ENCODE measurements at places on chromosomes 7 and 10.

GRCh38 chr7:1290026-1290678 is 57.5 kb downstream of the UNCX start:
- no peak for DNase-seq

- DNase-seq, result no peak
These were observed 116.4 kb downstream of the ITGB8 start for GRCh38 chr7:20447021-20447650.

- no peak for DNase-seq
These were observed 281.6 kb upstream of the ZMIZ1 start for GRCh38 chr10:78787125-78787524.

DNA sequence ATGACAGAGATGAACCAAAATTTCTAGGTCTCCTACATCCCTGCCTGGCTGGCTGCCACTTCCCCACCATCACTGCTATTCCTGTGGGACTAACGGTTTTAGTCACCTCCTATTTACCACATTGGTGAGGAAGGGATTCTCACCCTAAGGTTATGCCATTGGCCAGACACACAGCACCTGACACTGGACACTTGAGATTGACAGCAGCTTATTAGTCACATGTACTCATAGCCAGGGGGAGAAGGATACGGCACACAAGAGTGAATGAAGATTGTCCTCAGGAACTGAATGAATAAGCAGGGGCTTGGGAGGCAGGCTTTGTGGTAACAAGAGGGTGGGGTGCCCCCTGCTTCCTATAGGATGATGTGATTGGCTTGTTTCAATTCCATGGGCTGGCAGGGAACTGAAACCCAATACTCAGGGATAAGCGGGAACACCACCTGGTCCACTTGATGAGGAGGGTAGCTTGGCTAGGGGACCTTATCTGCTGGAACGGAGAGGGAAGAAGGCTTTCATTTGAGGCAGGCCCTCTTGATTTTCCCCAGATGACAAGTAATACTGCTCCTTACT is 99.0 kb downstream of the SPAG6 start:
- no peak for DNase-seq

DNA sequence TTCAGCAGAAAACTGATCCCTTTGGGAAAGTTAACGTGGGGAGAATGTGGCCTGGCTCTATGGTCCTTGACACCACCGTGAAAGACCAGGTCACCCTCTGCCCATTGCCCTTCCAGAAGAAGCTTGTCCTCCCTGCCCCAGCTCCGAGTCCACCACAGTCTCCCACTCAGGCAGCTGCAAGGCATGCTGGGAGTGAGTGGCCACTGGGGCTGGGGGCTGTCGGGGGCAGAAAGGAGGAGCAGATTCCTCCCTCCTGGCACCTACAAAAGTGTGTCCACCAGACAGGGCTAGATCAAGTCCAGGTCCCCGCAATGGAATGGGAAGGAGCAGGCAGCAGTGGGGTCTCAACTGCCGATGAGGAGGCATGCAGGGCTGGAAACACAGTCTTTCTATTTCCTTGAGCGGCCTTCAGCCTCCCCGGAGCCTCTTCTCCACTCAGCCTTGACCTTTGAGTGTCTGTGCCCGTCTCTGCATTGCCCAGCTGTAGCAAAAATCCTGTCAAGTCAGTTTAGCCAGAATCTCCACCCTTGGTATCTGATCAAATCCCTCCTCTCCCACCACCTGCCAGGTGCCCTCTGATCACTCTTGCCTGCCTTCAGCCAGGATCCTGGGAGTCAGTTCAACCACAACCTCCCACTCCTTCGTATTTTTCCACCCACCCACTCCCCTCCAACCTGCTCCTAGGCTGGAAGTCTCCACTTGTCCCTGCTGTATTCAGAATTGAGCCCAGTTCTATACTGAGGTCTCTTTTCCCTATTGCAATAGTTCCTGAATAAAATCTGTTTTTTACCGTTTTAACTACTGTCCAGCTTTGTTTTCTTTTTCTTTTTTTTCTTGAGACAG is 6.9 kb upstream of the ZNF316 start:
- no peak for DNase-seq

GRCh38 chr7:148447221-148447849 is 143.2 kb upstream of the C7orf33 start:
- no peak for DNase-seq

DNA sequence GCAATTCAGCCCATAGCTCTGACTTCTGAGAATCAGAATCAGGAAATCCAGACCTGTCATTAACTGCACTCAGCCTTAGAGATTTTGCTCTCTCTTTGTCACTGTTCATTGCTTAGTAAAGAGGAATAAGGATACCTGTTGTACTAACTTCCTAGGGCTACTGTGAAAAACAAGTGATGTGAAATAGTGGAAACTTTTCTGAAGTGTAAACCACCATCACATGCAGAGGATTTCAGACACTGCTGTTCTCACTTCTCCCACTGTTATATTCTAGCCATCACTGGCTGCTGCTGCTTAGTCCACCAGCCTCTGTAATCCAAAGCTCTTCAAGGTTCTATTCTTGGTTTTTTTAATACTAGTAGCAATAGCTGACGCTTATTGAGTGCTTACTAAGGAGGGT is 129.6 kb upstream of the CCDC6 start:
- no peak for DNase-seq

- no peak for DNase-seq
These were observed 57.6 kb downstream of the RNLS start for GRCh38 chr10:88525371-88526069.

DNA sequence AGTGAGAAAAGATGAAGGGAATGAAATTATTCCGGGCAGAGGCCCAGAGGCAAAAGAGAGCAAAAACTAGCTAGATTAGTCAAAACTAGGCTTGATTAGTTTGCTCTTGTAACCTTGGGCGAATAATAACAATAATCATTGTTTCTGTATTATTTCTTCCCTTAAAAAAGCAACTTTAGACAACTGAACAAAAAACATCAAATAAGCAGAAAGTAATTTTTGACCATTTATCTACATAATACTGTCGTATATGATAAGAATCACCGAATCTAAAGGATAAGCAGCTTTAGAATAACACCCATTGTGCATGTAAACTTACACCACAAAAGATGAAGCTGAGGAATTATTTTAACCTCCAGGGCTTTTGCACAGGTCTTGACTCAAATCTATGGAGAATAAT is 125.1 kb downstream of the TPK1 start:
- DNase-seq, result no peak

- no peak for DNase-seq
These were observed 113.4 kb downstream of the REEP3 start for GRCh38 chr10:63634488-63635065.

DNA sequence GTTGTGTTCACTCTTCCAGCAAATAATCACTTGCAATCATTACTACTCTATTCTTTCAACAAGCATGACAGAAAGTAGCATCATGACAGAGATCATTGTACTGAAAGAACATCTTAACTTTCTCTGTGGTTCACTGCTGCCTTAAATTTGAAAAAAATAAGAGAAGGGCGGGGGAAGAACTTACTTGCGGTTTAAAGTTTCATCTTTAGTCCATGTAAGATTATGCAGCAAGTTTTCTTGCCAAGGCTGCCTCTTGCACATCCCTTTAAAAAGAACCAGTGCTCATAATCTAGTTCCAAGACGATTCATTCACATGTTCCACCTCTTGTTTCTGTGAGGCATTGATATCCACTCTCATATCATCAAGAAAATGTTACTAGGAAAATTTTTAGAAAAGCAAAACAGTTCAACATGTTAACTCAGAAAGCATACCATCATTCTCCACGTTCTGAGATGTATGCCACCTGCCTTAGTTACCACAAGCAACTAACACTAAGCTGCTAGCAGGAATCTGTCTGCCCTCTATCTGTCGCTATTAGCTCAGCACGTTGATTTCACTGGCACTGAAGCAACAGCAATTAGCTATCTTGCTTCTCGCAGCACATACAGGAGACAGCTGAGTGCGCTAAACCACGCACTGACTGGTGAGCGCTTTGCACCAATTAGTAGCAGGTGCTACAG is at the start of gene PCDH15:
Gene PCDH15 (minus strand): TSS at position 491 of the 681 bp plus-strand sequence. CDS start 136,969 bp downstream, outside the sequence.
- DNase-seq, result no peak

DNA sequence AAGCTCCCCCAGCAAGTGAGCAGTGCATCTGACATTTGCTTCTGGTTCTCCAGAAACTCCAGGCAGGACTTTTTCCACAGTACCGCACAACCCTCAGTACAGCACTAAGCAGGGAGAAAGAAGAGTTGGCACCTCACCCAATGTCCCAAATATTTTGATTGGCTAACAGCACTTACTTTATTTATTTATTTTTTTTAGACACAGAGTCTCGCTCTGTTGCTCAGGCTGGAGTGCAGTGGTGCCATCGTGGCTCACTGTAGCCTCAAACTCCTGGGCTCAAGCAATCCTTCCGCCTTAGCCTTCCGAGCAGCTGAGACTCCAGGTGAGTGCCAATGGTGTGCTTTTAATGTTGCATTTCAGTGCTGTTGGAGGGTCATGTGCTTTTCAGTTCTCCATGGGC is 200.3 kb upstream of the ZMIZ1 start:
- no peak for DNase-seq

- DNase-seq, result no peak
These were observed 21.4 kb upstream of the CPVL start for GRCh38 chr7:29167721-29168120.

- DNase-seq, result no peak
These were observed 467.8 kb upstream of the PFKP start for GRCh38 chr10:2599571-2599970.

DNA sequence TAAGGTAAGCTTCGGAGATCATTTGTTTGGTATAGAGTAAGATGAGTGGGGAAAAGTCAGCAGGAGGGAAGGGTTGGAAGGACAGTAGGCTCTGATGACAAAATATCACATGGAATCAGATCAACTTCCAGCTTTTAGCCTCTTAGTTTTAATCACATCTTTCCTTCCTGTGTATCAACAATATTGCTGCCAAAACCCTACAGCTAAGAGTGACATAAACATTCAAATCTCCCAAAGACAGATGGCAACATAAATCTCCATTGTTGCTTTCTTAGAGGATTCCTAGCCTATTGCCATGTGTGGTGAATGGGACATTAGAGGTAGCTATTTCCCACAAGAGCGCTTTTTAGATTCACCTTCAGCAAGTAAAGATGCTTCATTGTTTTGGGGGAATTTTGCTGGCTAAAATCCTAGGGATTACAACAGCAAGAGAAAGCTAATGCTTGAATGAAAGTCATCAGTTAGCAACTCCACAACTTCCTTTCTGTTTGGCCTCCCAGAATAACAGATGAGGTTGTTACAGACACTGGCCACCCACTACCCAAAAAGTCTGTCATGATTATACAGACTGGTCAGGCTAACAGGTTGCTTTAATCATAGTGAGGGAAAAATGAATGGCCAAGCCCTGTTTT is 35.2 kb upstream of the FZD1 start:
- no peak for DNase-seq

Measured in T-helper 2 cell (primary cell).